Fibroblast of lung (primary cell): ENCODE measurements at places on chromosomes 4 and X.

DNA sequence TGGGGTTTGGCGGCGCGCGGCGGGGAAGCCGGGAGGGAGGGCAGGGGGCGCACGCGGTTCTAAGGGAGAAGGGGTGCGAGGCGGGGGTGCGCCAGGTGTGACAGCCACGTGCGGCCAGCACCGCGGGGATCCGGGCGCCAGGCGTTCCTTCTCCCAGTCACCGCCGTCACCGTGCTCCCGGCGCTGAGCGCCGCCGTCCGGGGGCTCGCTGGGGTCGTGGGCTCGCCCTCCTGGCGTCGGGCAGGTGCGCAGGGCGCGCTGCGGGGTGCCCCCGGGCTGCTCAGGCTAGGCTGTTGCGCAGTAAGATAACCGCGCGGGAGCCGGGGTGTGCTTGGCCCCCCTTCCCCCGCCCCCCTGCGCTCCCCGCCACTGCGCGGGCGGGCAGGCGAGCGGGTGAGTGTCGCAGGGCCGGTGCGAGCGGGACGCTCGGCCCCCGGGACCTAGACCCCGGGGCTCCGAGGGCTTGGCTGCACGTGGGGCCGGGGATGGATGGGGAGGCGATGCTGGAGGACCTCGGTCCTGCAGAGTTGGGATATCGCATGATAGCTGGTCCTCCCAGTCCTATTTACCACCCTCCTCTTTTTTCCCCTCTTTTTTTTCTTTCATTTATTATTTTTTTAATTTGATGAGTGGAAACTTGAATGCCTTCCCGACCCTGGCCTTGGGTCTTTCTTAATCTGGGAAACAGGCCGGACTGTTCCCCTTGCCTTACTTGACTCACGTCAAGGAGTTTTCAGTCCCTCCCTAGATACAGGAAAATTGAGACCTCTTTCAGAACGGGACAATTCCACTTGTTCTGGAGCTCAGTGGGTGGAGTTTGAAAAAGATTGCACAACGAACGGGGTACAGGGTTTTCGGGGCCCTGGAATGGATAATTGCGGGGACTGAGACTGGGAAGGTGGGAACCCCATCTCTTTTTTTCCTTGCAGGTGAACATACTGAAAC lies 797 bp downstream of the TXLNG start:
- DNase-seq, result peak; percentile 53

GRCh38 chr4:180630012-180630665 lies 1613.1 kb upstream of the TENM3 start:
- DNase-seq, result no peak

- no peak for DNase-seq
These were observed 101.1 kb downstream of the PHOX2B start for GRCh38 chr4:41647383-41647782.

DNA sequence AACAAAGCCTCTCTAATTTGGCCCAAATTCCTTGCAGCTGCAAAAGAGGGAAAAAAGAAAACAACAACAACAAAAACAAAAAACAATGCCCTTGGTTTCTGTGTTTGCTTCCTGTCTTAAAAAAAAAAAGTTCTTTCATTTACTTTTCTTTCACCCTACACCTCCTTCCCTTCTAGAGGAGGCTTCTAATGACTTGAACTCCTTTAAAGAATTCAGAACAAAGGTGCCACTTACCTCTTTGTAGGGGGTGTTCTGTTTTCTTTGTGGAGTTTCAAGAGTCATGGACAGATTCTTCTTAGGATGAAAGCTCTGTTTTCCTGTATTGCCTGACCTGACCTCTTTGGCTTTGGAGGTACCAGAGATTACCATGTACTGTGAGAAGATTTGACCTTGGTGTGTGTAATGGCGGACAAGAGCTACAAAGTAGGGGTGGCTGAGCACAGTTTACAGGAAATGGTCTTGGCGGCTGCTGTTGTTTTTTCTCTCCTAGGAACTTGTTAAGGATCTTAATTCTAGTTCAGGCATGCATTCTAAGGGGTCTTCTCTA lies 72.4 kb upstream of the S100G start:
- DNase-seq, result no peak

GRCh38 chr4:11455201-11455835 lies 26.6 kb upstream of the HS3ST1 start:
- DNase-seq, result no peak

DNA sequence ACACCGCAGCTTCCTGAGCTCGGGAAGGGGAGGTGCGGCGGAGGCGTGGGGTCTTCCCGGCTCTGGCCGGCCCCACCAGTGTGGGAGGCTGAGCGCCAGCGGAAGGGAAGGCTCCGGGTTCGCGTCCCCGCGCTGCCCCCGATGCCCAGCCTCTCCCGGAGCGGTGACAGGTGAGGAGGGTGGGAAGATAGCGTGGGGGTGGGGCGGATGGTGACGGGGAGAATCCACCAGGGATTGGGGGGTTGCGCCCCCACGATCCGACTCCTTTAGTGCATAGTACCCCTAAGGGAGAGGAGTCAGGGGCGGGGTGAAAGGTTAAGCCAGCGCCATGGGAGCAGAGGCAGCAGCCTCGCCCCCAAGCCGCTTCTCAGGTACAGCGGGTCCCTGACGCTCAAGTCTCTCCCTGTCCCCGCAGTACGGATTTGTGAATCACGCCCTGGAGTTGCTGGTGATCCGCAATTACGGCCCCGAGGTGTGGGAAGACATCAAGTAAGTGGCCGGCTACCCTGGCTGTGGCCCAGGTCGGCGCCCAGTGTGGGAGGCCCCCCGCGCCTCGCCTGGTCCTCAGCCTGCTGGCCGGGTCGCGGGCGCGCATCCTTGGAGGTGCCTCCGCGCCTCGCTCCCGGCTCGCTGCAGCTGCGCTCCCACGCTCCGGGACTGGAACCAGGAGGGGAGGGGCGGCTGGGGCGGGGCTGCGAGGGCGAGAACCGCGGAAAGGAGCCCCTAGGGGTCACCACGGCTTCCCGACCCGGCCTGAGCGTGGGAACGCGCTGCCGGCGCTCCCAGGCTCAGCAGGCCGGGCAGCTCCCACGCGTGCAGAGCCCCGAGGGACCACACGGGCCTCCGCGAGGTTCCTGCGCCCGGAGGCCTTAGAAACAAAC lies 791 bp downstream of the GUCY1B1 start:
- peak; percentile 61 for DNase-seq

DNA sequence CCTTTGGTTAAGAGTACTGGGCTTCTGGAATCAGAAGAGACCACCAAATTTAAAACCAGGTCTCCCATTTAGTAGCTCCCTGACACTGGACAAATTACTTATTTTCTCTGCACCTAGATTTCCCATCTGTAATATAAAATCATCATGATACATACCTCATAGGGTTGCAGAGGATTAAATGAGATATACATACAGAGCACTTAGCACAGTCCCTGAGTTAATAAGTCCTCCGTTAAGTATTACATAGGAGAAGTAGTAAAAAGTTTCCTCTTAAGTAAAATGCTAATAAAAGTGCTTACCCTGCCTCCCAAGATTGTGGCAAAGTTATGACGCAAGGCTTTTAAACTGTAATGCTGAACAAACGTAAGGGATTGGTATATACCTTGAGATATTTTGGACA lies 539 bp upstream of the CHIC1 start:
- DNase-seq, result peak; percentile 8

- DNase-seq, result no peak
These were observed 5.4 kb upstream of the CYTL1 start for GRCh38 chr4:5024673-5025072.

DNA sequence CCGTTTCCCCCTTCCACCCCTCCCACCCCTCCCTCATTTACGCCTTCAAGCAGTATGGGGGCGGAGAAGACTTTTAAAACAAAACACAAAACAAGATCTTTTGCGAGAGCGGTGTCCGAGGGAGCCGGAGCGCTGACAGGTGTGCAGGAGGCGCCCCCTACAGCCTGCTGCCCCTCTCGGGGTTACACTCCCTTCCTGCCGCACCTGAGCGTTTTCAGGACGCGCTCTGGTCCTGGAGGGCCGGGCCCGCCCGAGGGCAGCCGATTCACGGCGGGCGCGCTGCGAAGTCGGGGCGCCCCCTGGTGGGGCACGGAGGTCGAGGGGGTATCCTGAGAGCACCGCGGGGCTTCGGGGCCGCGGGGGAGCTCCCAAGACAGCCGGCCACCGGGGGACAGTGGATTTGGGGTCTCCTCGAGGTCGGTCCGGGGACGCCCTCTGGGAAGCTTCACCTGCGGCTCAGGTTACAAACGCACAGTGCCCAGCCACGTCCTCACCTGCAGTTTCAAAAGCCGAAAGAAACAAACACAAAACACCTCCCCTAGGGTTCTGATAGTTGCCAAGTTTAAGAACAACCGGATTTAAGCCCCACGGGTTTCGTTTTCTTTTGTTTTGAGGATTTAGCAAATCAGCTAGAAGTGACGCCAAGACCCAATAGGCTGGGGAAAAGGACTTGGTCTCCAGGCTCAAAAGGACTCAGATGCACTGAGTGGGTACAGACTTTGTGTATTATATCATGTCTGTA lies 8.0 kb upstream of the NEUROG2 start:
- no peak for DNase-seq

GRCh38 chrX:22059775-22060174 lies 27.6 kb downstream of the PHEX start:
- no peak for DNase-seq

DNA sequence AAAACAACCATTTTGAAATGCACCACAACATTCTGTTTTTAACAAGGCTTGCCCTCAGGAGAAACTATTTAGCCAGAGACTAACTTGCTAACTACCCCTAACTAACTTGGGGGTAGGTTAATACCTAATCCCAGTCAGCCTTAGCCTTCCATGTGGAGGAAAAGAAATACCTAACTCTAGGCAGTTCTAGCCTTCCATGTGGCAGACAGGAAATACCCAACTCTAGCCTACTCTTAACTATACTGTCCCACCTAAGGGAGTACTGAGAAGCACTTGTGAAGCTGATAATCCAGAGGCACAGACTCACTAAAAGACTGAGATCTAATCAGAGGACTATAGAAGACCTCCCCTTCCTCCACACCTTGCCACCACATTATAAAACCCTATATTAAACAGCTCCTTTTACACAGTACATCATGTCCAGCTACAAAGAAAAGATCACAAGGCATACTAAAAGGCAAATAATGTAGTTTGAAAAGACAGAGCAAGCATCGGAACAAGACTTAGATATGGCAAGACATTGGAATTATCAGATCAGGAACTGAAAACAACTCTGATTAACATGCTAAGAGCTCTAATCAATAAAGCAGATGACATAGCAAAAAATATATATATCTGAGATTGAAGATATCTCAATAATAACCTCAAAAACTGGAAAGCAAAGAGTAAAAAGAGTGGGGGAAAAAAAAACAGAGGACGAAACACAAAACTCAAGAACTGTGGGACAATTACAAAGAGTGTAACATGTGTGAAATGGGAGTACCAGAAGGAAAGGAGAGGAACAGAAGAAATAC lies 52.2 kb downstream of the FRYL start:
- no peak for DNase-seq

DNA sequence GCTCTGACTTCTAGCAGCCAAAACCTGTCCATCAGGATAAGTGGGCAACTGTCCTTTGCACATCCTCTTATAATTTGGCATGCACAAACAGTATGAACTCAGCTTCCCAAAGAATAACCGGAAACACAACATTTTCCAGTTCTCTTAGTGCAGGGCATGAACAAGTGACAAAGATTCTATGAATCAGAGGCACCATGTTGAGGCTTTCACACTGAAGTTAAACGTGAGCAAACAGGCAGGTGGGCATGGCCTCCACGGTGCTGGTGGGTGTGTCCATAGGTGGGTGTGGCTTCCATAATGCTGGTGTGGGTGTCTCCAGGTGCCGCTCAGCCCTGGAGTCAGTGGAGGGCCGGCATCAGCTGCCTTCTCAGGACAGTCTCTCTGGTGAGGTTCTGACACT lies 196.5 kb downstream of the SMIM20 start:
- no peak for DNase-seq

DNA sequence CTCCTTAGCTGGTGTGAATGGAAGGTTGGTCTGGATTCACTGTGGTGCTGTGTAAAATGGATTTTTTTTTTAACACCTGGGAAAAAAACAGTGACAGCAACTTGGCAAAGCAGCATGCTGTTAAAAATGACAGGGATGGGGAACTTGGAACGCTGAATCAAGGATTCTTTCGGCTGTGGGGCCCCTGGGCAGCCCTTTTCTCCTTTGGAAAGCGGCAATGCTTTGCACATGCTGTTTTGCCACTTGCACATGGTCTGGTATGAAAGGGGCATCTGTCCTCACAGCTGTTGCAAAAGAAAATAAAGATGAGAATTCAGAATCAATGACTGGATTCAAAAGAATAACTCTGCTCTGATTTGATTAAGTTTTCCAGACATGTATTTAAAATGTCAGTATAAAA lies 10.7 kb upstream of the PIGA start:
- DNase-seq, result no peak

- DNase-seq, result no peak
These were observed 105.6 kb upstream of the AMOT start for GRCh38 chrX:112946227-112946626.

GRCh38 chrX:52865343-52865998 lies 2.4 kb downstream of the XAGE3 start:
- DNase-seq, result no peak

GRCh38 chr4:100695039-100695654 lies 177.3 kb upstream of the EMCN start:
- DNase-seq, result no peak

GRCh38 chrX:73262991-73263390 lies 48.3 kb upstream of the NAP1L2 start:
- peak; percentile 1 for DNase-seq

DNA sequence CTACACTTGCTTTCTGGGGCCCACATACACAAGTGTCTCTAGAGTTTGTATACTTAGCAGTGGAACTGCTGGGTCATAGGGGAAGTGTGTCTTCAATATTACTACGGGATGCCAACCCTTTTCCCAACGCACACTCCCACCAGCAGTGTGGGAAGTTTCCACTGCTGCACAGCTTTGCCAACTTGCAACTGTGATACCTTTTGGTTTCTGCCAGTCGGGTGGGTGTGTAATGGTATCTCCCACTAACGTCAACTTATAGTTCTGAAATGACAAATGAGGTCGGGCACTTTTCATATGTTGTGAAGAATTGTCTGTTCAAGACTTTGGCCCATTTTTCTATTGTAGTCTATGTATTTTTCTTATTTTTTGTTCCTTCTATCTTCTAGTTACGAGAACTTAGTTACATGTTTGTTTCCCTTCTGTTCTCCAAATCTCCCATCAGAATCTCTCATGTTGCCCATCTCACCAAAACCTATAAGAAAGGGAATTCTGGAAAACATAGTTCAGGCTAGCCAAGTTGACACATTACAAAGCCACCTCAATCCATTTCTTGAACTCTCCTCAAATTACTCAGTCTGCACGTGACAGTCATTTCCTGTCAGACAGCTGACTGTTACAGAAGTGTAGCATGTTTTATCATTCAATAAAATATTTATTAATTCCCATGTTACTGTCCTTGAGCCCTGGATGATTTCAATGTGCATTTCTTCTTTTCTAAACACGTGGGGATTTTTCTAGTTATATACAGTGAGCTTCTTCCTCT lies 30.7 kb downstream of the PNMA6E start:
- DNase-seq, result no peak

- no peak for DNase-seq
These were observed 138.4 kb downstream of the SLC7A11 start for GRCh38 chr4:138103597-138104283.

GRCh38 chr4:8690216-8691150 lies 97.9 kb downstream of the CPZ start:
- DNase-seq, result no peak

GRCh38 chr4:13322681-13323101 lies 161.4 kb downstream of the RAB28 start:
- peak; percentile 99 for DNase-seq
